ENCODE measurements at places on chromosomes 11 and 22. TPM values are rescaled to one million over a fixed set of nuclear protein-coding genes. Genes with fewer than 3 reads are reported as not detected.

Gene ZNF214
- total RNA-seq, result 5.8 TPM

Gene BAIAP2L2
- 2.4 TPM for total RNA-seq

Gene PIWIL4
- 1.5 TPM for total RNA-seq

Gene MMP7
- not detected for total RNA-seq

Gene CD3G
- total RNA-seq, result not detected

Gene NFAM1
- total RNA-seq, result not detected

Gene IL17REL
- total RNA-seq, result not detected

Gene FOLR1
- total RNA-seq, result not detected

Gene CDC42EP2
- 69.1 TPM for total RNA-seq

Gene MS4A12
- not detected for total RNA-seq
